ENCODE measurements at places on chromosomes 2 and 18.

- DNase-seq: no peak
These were observed 116.0 kb downstream of the MAP3K20 start for GRCh38 chr2:173191601-173192000.

DNA sequence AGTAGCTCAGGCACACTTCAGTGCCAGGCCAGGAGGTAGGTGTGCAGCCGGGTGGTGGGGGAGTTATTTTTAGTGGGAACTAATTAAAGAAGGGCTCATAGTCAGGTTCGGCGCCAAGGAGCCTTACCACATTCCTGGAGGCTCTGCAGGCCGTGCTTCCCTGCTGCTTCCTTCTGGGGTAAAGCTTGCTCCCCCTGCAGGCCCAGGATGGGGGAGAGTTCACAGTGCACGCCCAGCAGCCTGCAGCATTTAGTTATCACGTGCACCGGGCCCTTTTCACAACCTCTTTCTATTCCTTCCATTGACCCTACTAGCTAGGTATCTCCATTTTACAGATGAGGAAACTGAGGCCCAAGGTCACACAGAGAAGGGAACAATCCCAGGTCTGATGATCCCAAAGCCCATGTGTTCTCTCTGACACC, 2.5 kb downstream of the KCNF1 start:
- no peak for DNase-seq

GRCh38 chr2:45978302-45978859, 318.8 kb upstream of the EPAS1 start:
- DNase-seq: no peak

GRCh38 chr2:145343287-145343686, 823.4 kb upstream of the ZEB2 start:
- no peak for DNase-seq

DNA sequence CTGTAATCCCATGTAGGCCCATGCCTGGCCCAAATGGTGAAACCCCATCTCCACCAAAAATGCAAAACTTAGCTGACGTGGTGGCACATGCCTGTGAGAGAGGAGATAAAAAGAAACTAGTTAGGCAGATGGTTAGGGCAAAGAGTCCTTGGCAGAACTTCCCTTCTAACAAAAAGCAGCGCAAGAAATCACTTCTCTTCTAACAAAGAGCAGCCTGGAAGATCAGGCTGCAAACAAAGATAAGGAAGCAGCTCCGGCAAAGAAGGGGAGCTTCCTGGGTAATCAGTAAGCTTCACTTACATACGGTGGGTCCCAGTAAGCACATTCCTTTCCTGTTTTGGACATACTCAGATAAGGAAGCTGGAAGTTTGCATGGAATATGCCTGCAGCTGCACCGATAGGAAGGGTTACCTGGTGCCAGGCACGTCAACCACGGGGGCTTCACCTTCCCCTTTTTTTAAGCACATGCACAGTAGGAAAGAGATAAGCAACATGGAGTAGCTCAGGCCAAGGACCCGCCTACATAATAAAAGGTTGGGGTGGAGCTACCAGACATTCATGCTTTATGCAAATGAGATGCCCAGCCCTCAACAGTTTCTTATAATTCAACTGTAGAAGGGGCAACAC, 61.0 kb upstream of the SLC25A52 start:
- DNase-seq: no peak

DNA sequence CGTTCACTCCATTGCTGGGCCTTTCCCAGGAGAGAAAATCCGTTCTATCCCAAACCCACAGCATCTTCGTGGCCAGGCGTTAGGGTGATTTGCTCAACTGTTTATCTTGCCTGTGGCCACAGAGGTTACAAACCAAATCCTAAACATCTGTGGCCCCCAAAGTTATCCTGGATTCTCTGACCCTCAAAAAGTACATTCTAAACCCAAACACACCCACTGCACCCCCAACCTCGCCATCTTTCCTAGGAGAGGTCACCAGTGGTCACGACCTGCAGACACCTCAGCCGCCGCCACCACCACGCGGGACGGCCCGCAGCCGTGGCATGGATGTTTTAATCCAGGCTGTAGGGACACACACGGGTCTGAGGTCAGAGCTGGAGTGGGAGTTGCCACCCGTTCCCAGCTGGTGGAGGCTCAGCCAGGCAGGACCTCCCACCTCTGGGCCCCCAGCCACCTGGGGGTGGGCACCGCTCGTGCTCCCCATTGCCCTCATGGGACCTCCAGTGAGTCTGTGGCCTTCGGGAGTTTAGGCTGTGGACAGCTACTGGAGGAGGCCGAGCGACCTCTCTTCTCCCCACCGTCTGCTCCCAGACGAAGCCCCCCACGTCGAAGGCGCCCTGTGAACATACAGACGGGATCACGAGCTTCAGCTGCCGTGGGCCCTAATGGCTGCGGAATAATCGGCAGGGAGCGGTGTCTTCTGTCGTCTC, 72.0 kb downstream of the KCNG2 start:
- DNase-seq: no peak

DNA sequence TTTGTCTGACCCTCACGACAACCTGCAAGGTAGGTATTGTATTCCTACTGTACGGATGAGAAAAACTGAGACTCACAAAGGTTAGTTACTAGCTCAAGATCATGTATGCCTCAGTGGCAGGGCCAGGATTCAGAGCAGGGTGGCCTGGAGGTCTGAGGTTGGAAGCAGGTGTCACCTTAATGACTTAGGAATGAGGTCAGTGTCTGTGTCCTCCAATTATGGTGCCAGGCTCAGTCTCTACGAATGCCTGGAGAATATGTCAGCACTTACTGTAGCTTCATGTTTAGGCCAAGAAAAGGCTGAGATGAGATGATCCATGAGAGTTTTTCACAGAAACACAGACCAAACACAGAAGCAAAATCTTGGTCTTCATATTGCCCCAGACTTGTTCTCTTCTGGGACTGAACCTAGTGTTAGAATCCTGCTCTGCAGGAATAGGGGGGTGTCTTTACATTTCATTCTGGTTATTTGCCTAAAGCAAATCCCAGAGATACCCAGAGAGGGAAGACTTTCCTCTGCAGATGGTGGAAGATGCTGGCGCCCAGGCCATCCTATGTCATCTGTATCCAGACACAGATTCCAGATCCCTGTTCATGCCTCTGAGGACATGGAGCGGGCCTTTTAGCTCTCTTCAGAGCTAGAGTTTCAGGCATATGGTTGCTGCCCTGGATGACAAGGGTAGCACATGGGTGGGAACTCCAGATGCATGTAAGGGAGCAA, 16.3 kb upstream of the RAB10 start:
- DNase-seq: no peak

GRCh38 chr18:58212274-58212673, 168.2 kb downstream of the NEDD4L start:
- DNase-seq: no peak

DNA sequence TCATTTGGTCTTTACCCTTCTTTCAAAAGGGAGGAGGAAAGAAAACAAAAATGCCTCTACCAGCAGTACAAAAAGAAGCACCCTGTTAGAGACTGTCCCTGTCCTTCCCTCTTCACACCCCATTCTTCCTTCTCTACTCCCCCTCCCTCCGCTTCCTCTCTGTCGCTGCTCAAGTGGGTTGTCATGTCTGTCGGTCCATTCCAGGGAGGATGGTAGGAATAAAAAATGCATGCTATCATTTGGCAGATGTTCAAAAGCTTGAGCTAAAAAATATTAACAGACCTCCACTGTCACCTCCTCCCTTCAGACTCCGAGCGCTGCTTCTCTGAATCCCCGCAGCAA, 482.0 kb downstream of the BCL11A start:
- no peak for DNase-seq

- DNase-seq: no peak
These were observed 209.2 kb upstream of the GATA6 start for GRCh38 chr18:21960189-21960588.

GRCh38 chr2:138949517-138949916, 169.3 kb upstream of the NXPH2 start:
- no peak for DNase-seq

DNA sequence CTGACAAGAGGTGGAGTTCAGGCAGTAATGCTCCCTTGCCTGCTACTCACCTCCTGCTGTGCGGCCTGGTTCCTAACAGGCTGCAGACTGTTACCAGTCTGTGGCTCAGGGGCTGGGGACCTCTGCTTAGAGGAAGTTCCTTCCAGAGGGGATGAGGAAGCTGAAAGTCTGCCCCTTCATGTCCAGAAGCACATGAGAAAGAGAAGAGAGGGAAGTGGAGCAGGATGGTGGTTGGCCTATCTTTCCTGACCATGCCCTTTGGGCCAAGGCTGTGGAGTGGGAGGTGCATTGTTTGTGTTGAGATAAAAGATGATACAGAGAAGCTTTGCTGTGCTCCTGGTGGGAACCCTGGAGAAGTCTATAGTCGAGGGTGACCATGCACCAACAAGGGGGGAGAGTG, 112.5 kb downstream of the LPIN1 start:
- no peak for DNase-seq

- no peak for DNase-seq
These were observed 63.7 kb upstream of the CYRIA start for GRCh38 chr2:16729335-16729734.

GRCh38 chr2:160351956-160352355, 141.7 kb downstream of the RBMS1 start:
- DNase-seq: no peak

GRCh38 chr2:3657881-3658280, at the start of gene ALLC:
Gene ALLC, plus strand, starts transcription at chr2:3658200. Its CDS starts 12,958 bp downstream, at chr2:3671158.
- no peak for DNase-seq

- DNase-seq: no peak
These were observed at the start of gene RND3 for GRCh38 chr2:150487537-150488429. Gene RND3, minus strand, starts transcription at chr2:150487667. Its CDS starts 250 bp downstream, at chr2:150487417.

GRCh38 chr18:8232791-8233190, 376.4 kb upstream of the RAB12 start:
- DNase-seq: no peak

DNA sequence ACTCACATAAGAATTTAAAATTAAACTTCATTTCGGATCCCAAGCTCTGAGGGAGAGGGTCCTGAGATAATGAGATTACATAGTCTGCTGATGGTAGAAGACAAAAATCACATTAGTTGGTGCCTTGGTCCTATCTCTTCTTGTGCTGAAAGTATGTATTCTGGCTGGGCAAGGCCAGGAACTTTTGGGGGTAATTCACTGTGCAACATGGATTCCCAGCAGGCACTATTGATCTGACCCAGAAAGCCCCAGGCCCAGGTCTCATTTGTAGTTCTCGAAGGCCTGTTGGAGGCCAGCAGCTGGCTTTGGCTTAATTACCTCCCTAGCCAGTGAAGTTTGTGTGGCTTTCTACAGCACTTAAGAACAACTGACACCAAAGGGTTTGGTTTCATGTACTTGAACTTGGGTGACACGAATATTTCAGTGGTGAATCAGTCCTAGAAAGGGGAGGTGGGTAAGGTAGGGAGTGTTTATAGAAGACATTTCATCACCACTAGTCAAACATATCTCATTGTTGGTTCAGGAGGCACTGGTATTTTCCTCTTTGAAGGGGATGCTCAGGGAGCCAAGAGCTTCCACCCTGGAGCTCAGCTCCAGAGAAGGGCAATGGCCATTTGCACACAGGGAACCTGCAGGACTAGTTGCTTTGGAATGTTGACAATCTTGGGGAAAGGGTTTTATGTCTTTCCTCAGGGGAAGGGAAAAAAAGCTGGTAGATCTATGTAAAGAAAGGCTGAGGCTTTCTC, 217.8 kb downstream of the OSR1 start:
- no peak for DNase-seq

DNA sequence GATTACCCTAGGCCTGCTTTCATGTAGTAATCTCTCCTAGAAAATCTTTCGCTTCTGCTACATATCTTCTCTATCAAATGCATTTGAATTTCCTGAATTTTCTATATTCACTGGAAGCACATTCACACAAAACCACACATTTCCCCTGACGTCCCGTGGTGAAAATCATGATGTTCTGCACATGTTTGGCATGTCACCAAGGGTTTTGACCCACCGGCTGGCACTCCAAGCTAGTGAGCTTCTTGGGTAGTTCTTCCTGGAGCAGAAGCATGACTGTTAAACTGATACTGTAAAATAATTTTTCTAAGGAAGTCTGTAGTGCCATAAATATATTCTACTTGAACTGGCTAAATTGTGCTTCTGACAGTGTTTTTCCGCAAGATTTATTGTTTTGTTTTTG, 510.1 kb upstream of the SLC8A1 start:
- DNase-seq: no peak

DNA sequence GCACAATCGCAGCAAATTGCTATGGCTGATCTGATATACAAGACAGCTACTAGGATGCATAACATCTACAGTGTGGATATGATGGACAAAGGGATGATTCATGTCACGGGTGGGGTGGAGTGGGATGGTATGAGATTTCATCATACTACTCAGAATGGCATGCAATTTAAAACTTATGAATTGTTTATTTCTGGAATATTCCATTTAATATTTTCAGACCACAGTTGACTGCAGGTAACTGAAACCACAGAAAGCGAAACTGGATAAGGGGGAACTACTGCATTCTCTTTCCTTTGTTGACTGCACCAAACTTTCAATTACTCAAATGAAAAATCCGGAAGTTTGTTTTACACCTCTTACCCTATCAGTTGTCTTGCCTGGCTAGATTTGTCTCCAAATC, 94.4 kb upstream of the NEUROD1 start:
- no peak for DNase-seq

GRCh38 chr2:209942936-209943605, 59.4 kb upstream of the RPE start:
- DNase-seq: no peak

GRCh38 chr2:96869822-96870625, at the start of gene SEMA4C:
Gene SEMA4C, minus strand, starts transcription at chr2:96870080. Its CDS starts 2,194 bp downstream, at chr2:96867886.
- no peak for DNase-seq

DNA sequence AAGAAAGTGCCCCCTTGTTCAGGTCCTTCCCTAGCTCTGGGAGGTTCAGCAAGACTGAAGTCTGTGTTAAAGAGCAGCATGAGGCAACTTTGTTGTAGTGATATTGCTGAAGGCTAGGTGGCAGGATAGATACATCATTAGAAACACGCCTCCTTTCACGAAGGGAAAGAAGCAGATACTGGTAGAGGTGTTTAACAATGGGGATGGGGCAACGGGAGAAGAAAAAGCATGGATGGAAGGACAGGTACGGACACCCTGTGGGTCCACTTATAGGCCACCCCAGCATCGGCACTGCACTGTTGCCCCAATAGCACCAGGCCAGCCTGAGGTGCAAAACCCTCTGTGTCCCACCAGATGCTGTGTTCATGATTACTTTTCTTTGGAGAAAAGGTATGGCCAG, 3.5 kb upstream of the IGFBP5 start:
- no peak for DNase-seq

Measured in stimulated activated CD8-positive, alpha-beta memory T cell treated with anti-CD3 and anti-CD28 coated beads, Interleukin-7, amount 100 ng/mL, for 24 hours (primary cell).